ENCODE measurements at places on chromosomes 5 and 9.

DNA sequence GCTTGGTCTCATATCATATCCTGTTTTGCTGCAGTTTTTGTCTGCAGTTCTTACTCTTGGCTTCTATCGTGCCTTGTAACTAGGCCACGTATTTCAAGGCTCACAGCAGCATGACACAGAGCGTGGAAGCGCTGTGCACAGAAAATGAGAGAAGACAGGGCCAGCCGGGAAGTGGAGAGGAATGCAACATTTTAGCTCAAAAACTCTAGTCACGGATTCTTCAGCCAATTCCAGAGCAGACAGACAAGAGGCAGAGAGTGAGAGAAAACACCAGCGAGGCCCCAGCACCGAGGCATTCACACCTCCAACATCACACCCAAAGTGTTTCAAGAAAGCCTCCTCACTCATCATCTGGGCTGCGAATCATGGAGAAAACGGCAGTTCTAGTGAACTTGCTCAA is 160.8 kb downstream of the DNAH5 start:
- no peak for DNase-seq

GRCh38 chr5:35436400-35437057 is 181.1 kb upstream of the SPEF2 start:
- no peak for DNase-seq

DNA sequence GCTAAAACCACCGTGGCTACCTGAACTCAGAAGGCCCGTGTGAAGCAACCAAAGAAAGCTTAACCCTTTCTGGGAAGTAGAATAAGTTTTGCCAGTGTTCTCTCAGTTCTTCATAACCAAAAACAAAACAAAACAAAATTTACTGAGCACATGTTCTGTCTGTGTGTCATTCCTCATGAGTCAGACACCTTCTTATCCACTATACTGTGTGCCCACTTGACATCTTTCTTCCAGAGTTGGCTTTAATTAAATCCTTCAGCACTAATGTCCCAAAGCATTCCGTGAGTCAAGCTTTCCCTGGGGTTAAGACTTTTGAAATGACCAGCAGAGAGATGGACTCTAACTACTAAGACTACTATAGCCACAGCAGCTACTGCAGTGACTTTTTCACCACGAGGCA is 61.3 kb downstream of the GLIS3 start:
- DNase-seq = no peak

DNA sequence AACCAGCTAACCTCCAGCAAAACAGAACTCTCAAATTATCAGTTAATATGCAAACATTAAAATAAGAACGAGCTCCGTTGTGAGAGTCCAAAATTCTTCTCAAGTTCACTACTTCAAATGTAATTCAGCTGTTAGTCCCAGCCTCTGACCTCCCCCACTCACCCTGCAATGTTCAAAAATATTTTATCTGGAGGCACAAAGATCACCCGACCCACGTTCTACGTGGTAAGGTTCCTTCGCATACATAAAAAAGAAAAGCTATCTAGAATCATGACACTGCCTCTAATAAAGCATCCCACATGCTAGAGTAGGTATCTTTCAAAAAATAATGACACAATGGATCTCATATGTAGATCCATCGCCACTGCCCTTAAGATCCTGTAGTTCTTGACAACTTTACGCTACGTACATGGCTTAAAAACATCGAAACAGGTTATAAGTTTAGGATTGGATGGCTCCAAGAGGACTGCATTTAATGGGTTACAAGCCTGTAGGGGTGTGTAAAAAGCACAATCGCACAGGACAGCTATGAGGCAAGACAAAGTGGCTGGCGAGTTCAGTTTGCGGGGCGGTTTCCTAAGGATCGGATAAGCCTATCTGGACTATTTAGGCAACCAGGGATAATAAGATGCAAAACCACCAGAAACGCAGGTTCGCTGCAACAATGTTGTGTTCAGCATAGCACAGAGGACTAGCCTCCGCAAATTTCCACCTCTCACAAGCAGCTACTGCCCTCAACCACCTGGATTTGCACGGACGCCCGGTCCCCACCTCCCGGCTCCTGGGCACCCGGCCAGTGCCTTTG is 969 bp downstream of the CLK4 start:
- DNase-seq = peak; percentile 19

DNA sequence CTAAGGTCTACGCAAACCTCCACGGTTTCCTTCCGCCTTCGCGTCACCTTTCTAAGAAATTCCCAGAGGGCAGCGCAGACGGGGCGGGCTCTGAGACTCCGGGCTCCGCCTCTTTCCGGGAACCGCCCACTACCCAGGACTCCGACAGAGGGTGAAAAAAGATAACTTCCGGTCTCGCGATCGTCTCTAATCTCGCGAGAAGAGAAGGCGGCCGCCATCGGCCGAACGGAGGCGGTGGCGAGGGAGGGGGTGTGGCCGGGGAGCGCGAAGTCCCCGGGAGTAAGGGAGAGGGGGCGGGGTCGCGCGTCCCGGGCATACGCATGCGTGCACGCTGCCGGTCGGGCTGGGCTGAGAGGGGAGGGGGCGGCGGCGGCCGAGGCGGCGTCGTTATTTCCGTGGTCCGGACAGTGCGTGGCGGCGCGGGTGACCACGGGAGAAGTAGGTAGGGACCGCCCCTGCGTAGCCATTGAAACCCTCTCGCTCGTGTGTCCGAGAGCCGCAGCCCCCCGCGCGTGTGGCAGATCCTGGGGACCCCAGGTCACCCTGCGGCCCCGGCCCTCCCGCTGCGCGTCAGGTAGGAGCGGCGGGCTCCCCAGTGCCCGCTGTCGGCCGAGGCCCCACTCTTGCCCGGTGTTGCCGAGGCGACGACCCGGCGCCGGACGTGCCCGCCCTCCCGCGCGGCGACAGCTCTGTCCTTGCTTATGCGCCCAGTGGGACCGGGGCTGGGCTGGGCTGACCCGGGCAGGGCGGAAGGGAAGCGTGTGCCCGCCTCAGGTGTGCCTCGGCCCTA is at the start of gene NAA35:
Gene NAA35, plus strand, starts transcription at position 315 of the 790 bp plus-strand sequence. CDS start 1,014 bp downstream, outside the sequence.
- DNase-seq = peak; percentile 93

- DNase-seq = no peak
Observed at GRCh38 chr5:36772276-36773140, 104.1 kb upstream of the NIPBL start.

GRCh38 chr9:70438341-70438928 is 24.0 kb upstream of the KLF9 start:
- no peak for DNase-seq

GRCh38 chr5:112772124-112772523 is 34.4 kb downstream of the APC start:
- DNase-seq = no peak

DNA sequence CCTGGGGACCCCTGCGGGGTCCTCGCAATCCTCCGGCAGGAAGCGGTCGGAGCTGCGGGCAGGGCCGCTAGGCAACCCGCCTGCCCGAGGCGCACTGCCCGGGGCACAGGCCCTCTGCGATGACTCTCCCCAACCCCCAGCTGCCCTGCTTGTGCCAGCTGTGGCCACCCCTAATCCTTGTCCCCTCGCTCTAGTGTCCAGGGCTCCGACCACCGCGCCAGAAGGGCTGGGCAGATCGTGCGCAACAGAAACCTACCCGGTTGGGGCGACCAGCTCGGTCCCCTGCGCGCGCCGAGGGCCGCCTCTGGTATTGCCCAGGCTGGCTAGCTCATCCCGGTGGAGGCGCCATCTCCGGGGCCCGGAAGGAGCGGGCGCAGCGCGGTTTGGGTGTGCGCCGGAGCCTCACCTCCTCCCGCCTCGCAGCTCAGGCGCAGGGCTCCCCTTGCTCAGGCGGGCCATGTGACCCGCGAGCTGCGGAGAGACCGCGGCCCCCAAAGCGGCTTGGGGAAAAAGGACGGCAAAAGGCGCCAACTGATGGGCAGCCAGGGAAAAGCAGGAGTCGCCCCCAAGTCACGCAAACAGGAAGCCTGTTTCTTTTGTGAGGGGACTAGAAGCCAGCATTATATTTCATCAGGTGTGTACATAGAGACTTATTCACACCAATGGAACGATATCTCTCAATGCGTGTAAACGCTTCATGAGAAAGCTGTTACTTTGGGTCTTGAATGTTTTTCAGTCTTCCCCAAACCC is 46.8 kb upstream of the RNF20 start:
- DNase-seq = no peak

GRCh38 chr5:154575546-154576428 is 97.8 kb upstream of the HAND1 start:
- no peak for DNase-seq

GRCh38 chr9:17669206-17669605 is 90.3 kb downstream of the SH3GL2 start:
- DNase-seq = no peak

GRCh38 chr5:102545175-102545574 is 46.4 kb upstream of the SLCO6A1 start:
- DNase-seq = no peak

GRCh38 chr9:94922691-94923107 is 196.2 kb downstream of the AOPEP start:
- DNase-seq = no peak

- no peak for DNase-seq
Observed at GRCh38 chr9:87010626-87011025, 63.3 kb upstream of the GAS1 start.

GRCh38 chr5:2160811-2161210 is 278.1 kb upstream of the IRX4 start:
- DNase-seq = no peak

- DNase-seq = no peak
Observed at GRCh38 chr9:70444904-70445303, 30.4 kb upstream of the KLF9 start.

DNA sequence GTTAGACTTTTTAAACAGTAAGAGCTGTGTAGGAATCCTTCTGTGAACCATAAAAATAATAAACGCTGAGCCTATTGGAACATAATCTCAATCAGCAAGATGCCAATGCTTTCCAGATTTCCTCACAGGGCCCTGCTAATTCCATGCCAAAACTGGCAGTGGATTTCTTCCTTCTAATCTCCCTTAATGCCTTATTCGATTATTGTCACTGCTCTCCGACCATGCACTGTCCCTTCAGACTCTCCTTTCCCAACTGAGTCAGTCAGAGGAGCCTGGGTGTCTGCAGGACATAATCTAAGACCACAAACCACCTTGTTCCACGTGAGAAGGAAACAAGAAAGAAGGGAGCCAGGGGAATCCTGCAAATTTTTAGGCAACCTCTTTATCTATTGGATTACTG is at the start of gene GABRA6:
Gene GABRA6, plus strand, starts transcription at position 261 of the 400 bp plus-strand sequence. CDS start 269 bp downstream, outside the sequence.
- no peak for DNase-seq

DNA sequence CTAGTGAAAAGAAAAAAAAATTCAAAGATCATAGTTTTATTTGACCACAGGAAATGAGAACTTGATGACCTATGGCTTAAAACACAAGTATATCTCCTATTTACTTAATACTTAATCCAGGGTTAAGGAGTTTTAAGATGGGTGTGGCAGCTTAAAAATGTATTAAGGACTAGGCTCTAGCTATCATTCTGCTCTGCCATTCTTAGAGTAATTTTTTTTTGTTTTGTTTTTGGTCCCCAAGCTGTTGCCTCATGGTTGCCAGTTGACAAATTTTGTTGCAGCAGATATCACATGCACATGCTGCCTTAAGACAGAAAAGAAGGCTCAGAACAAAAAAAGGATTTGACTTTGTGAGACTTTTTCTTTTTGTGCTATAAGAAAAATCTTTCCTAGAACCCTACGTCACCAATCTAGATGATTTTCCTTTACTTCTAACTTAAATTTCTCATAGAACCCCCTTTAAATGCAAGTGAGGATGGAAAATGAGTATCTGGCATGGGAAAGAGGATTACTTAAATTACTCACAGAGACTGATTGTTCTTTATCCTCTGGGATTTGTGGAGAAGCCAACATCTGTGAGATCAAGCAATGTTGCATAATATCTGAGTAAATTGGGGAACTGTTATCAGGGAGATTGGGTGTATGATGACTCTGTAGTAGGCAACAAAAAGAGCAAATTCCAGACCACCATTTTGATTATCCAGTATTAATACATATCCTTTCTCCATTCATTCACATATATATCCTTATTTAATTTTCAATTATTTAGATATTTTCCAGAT is 364.7 kb upstream of the CD180 start:
- DNase-seq = no peak

DNA sequence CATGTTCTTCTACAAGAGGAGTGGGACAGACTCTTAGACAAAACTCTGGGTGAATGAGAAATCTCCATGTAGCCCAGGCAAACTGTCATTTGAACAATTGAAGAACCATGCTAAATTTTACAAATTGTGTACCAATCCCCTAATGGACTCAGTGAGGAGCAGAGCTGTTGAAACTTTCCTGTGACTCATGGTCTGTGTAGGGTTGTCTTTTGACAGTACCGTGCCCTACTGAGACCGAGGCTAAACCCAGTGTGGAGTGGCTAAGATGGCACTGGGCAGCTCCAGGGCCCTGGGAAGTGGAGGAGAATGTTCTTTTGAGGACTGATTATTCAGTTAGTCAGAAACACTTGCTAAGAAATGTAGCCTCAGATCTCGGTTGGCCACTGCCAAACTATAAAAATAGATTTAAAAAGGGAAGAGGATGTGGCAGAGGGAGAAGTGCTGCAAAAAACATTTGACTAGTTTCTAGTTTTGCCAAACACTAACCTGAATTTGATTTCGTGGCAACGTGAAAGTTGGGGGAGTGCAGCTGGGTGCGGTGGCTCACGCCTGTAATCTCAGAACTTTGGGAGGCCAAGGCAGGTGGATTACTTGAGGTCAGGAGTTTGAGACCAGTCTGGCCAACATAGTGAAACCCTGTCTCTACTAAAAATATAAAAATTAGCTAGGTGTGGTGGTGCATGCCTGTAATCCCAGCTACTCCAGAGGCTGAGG is 24.7 kb downstream of the POU4F3 start:
- no peak for DNase-seq

DNA sequence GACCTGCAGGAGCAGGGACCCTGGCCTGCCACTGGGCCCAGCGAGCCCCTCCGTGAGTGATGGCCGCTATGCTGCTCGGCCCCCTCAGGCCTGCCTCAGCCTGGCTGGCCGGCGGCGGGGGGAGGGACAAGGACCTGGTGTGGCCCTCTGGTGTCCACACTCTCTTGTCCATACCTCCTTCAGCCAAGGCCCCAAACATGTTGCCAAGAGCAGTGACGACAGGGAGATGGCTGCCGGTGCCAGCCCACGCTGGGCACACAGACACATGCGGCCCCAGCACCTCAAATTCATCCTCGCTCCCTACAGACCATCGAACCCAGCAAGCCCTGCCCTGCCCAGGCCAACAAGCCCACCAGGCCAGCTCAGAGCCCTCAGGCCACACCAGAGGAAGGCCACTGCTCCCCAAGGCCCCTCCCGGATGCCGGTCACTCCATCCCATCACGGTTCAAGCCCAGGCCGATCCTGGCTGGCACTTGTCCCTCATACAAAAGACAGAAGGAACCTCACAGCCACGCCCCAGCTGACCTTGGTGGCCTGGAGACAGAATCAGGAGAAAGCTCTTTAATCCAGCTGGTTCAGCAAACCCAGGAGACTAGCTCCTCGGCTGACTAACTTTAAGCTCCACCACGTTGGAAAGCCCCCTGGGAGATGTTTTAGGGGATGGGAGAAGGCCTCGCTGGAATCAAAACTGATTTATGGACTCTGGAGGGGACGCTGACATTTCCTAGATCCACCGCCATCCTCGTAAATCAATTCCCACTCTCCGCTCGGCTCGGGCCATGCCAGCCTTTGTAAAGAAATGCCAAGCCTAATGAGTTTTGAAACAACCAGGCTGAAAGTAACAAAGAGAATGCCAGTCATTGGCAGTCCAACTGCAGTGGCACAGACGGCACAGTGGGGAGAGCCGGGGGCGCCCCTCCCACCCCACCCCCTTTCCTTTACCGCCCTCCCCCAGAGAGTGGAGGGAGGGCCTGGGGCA is 84.9 kb downstream of the VAV2 start:
- DNase-seq = no peak
